CD4-positive, alpha-beta T cell (primary cell): ENCODE measurements at places on chromosomes 3 and 15. TPM values are rescaled to one million over a fixed set of nuclear protein-coding genes. Genes with fewer than 3 reads are reported as not detected.

GRCh38 chr3:188084752-188085583 lies 69.0 kb upstream of the LPP start:
- H3K4me1 ChIP-seq, result no peaks in the 10 kb centered on the region
- H3K36me3 ChIP-seq, result no peaks in the 10 kb centered on the region
- no peak overlapping the region for H3K27ac ChIP-seq

- no peak overlapping the region for H3K27ac ChIP-seq
- H3K27me3 ChIP-seq, result no peaks in the 10 kb centered on the region
- H3K4me1 ChIP-seq, result peaks cover 6% of the 10 kb centered on the region
- H3K36me3 ChIP-seq, result no peaks in the 10 kb centered on the region
Observed at GRCh38 chr15:34107315-34107714, 5.4 kb downstream of the PGBD4 start.

DNA sequence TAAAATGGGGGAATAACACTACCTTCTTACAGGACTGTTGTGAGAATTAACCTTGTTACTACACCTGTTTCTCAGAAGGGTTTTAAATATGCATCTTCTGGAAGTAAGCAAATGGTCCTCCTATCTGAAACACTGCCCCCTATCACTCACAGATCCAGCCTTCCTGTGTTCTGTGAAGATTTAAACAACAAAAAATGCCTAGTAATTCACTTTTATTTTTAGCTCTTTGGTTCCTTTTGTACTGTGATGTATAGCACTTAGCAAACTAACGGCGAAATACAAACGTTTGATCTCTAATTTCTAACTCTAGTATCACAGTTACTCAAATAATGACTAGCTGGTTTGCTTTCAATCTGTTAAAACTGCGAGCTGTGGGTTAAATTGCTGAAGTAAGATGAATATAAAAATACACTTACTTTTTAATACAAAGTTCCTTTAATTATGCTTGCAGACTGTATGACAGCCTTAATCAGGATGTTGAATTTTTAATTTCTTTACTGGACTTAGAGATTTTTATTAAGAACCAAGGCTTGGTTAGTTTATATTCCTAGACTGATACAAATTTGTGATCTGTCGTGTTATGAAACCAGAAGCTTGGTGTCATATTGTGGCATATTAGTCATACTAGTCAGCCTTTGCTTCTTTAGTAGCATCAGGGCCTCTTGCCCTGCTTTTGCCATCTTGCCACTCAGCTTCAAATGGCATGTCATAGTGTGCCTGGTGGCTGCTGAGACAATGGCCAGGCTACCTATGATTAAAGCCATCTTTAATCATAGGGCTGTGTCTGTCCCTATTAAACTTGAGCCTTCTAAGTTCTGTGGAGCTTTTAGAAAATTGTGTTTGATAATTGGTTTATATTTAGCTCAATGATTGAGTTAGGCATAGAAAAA lies 9.2 kb downstream of the EIF3J start:
- H3K27ac ChIP-seq, result no peak overlapping the region
- H3K36me3 ChIP-seq, result peaks cover 16% of the 10 kb centered on the region
- no peak for DNase-seq

GRCh38 chr3:154085071-154085470 lies 36.1 kb upstream of the ARHGEF26 start:
- H3K27ac ChIP-seq, result no peak overlapping the region
- no peaks in the 10 kb centered on the region for H3K36me3 ChIP-seq
- H3K4me1 ChIP-seq, result no peaks in the 10 kb centered on the region
- H3K4me3 ChIP-seq, result no peak overlapping the region

GRCh38 chr15:44712346-44713005 lies 1.2 kb downstream of the B2M start:
- H3K4me3 ChIP-seq, result peak overlapping the region; percentile 83
- peaks cover 36% of the 10 kb centered on the region for H3K4me1 ChIP-seq
- peak overlapping the region; percentile 100 for H3K27ac ChIP-seq
- H3K27me3 ChIP-seq, result no peaks in the 10 kb centered on the region
- peaks cover 62% of the 10 kb centered on the region for H3K36me3 ChIP-seq

Gene ALG1L2
- 0.80 TPM for total RNA-seq

Gene CLDN16
- not detected for total RNA-seq

Gene ATP2B2
- not detected for total RNA-seq

Gene RASL12
- not detected for total RNA-seq

Gene P2RY1
- 0.17 TPM for total RNA-seq

Gene MELTF
- 1.2 TPM for total RNA-seq

Gene GREM1
- not detected for total RNA-seq
